Amniotic epithelial cell (primary cell): ENCODE measurements at places on chromosomes 16 and 17.

DNA sequence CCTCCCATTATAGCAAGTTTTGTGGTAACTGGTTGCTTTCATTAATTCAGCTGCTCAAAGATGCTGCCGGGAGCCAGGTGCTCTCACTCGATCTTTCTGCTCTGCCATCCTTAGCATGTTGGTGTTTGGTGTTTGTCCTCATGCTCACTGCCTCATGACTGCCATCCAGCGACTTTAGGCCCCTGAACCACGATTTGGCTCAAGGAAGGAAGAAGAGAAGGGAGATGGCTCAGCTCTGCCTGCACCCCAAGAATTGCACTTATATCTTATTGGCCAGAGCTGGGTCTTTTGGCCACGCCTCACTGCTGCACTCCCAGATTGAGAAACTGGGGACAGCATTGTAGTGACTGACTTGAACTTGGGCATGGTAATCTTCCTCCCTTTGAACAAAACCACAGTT is 52.7 kb downstream of the ARSG start:
- DNase-seq = no peak

DNA sequence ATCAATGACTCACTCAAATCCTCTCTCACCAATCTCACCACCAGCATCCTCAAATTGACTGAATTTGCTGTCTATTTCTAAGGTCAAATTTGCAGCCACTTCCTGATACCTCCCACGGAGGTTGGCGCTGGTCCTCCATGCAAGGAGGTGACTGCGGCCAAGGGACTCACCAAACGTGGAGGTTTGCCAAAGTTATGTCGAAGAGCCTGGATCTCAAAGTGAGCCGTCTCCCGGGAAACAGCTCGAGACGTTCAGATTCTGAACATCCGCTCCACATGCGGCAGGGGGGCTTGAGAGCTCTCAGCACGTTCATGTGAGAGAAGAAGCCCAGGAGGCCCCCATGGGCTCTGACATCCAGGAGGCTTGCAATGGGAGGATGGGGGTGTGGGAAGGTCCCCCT is 22.6 kb downstream of the LGALS3BP start:
- no peak for DNase-seq

- no peak for DNase-seq
Measured at GRCh38 chr17:16994631-16995030, 22.7 kb upstream of the TNFRSF13B start.

- DNase-seq = no peak
Measured at GRCh38 chr17:19264681-19265080, 27.5 kb downstream of the EPN2 start.

DNA sequence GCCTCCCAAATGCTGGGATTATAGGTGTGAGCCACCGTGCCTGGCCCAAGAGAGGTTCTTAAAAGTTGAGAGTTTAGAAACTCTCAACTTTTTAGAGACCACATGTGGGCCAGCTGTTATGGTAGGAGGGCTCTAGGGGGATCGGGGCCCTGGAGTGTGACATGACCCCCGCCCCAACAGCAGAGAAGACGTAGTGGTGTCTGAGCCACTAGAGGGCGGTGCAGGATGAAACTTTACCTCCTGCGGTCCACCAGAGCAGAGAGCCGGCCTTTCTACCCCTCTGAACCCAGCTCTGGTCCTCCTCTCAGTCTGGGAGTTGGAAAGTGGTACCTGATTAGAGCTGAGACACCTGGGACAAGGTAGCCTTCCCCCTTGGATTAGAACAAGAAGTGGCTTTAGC is 7.4 kb downstream of the CDK5RAP3 start:
- DNase-seq = no peak

- DNase-seq = peak; percentile 83
Measured at GRCh38 chr17:17476865-17477467, at the start of gene MED9. MED9 (plus strand) TSS chr17:17477000; CDS start chr17:17477042, 42 bp downstream.
